ENCODE measurements at places on chromosomes 2 and 18.

DNA sequence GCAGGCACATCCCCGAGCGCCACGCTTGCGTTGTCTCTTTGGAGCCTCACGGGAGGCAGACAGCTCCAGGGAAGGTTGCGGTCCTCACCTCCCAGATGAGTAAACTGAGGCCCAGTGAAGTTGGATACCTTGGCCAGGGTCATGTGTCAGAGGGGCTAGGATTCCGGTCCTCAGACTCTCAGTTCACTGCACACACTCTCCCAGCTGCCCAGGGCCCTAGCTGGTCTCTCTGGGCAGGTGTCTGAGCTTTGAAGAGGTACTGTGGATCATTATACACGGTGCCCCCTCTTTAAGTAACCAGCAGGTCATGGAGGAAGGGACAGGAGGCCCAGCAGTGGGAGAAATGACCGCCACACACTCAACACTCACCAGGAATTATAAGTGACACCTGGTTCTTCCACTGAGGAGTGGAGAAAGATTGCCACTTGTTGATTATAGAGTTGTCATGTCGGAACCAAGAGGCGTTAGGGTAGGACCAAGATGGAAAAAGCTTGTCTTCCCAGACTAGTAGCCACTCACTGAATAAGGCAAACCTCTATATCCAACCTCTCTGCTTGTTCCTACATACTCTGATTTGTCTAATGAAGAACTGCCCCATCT is 588 bp downstream of the TMEM214 start:
- DNase-seq = no peak

DNA sequence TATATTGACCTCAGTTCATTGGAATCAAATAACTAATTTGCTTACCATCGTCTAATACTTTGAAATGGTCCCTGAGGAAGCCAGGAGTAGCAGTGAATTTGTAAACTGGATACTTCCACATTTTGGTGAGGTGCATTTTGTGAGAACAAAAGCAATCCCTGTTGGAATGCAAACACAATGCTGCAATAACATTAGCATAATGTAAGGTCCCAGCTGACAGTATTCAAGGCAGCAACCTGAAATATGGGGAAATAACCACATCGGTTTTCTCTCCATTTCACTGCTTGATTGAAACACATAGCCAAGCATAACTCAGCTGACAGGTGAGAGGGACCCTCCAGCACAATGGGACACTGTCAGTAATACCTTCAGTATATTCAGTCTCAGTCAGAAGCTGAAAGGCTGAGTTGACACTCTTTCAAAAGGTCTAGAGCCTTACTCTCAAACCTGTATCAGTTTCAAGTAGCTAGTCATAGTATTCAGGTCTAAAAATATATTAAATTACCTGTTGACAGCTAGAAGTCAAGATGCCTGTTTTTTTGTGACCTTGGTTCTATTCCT is 1311.9 kb upstream of the NRXN1 start:
- no peak for DNase-seq

- no peak for DNase-seq
Observed at GRCh38 chr2:63301481-63301880, 250.9 kb downstream of the OTX1 start.

DNA sequence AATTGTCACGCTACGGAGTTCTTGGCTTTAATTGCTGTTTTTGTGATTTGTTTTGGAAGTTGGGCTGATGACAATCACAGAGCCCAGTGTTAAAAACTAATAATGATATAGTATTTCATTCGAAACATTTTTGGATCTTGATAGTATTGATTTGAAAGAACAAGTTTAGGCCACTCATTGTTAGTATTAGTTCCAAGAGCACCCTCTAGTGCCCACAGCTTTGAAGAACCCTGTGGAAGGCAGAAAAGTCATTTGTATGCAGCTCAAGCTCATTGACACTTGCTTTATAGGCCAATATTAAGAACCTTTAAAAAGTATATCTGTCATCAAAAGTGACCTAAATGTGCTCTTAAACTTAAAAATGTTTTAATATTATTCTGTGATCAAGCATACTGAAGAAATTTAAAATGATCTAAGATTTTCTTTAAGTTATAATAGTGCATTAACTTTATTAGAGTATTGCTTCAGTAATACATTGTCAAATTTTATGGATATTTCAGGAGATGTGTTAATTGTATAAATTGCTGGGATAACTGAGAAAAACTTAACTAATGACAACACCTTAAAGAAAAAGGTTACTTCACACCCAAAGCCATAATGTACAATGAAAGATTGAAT is 191.0 kb downstream of the GRB14 start:
- no peak for DNase-seq

- DNase-seq = no peak
Observed at GRCh38 chr2:201130524-201131186, 14.7 kb downstream of the CFLAR start.

DNA sequence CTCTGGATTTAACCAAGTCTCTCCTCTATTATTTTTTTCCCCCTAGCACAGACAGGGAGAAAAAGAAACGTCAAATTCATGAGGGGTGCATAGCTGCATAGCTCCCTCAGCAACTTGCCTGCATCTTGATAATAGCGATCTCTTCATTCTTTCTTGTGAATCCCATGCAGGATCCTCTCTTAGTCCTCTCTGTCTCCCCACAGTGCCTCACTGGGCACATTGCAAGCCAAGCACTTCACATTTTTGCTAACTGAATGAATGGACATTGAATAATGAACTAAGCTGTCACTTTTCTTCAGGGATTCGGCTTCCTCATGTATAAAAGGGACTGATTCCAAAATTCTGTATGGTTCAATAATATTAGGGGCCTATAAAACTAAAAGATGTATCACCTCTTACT is 2.9 kb upstream of the EPB41L3 start:
- DNase-seq = no peak

DNA sequence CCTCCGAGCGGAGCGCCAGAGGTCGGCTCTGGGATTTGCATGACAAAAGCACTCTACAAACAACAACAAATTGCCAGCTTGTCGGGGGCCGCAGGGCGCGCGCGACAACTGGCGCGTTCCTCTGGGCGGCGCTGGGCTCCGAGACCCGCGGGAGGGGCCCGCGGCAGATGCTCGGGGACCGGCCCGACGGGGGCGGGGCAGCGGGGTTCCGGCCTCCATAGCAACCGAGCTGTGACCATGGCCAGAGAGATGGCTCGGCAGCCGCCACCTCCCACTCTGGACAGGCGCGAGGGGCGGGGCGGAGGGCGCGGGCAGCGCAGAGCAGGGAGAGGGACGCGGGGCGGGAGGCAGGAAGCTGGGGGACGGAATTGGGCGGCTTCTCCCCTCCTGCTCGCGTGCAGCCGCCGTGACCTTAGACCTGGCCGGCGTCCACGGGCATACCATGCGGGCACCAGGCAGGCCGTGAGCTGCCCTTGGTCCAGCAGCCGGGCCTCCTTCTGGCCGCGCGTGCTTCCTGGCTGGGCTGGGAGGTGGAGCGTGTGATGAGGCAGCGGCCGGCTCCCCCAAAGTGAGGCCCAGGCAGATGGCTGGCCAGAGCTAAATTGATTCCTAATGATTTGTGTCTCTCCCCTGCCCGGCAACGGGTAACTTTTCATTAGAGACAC is 171.5 kb downstream of the CELF4 start:
- no peak for DNase-seq

DNA sequence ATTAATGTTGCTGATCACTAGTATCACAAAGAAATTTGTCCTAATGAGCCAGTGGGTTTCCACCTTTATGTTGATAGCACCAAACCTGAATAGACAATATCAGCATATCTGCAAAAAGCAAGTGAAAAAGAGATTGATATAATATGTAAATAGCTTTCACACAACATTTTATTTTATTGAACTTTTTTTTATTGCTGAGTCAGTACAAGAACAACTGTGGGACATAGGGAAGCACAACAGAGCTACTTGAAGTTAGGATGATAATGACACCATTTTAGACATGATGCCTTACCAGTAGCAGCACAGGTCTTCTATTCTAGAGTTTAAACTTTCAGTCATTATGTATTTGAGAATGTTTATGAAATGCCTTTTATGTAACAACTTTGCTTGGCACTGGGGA is 554.1 kb upstream of the SETBP1 start:
- no peak for DNase-seq

- DNase-seq = no peak
Observed at GRCh38 chr2:204628926-204629712, 83.8 kb downstream of the PARD3B start.

- DNase-seq = no peak
Observed at GRCh38 chr18:55404136-55404830, 183.7 kb downstream of the TCF4 start.

DNA sequence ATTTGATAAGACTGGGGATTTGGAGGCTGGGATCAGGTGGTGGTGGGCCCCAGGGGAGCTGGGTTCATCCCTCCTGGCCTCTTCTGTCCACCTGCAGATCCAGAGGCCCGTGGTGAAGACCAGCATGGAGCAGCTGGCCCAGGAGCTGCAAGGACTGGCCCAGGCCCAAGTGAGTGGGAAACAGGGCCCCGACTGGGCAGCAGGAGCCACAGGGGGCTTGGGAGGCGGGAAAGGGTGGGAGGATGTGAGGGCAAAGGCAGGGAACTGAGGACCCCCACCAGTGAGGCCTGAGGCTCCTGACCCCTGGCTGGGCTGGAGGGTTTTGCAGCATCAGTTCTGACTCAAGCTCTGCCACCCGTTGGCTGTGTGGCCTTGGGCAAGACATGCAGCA is 11.3 kb downstream of the PROM2 start:
- DNase-seq = no peak

DNA sequence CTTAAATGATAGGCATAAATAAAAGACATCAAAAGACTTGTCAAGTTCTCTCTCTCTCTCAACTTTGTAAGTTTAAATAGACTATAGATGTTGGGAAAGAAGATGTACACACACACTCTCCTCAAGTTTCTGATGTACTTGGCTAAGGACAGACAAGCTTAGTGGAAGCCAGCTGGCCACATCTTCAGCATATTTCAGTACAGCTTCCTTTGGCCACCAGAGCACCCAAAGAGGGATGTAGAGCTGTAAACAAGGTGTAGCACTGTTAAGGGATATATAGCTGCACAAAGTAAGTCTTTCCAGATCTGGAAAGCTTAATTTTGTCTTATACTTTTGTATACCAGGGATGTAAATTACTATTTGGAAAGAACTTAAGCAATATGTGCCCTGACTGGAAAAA is 64.3 kb upstream of the MSTN start:
- DNase-seq = no peak
